Omental fat pad (tissue), 4 donors: ENCODE measurements at places on chromosomes 6 and 20.

GRCh38 chr6:126356526-126356925 lies 16.6 kb downstream of the CENPW start:
- DNase-seq: no peak

DNA sequence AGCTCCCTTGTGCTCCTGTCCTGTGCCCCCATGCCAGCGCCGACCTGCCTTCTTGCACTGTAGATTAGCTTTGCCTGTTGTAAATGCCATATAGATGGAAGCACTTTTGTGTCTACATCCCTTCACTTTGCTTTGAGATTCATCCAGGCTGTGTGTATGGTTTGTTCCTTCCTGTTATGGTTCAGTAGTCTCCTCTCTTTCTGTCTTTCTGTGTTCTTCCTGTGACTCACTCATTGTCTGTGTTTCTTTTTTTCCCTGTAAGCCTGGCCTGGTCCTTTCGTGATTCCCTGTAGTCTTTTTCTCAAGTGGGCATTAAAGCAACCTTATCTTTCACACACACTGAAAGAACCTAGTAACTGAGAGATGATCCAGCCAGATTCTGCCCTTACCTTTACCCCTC lies 66.6 kb downstream of the JARID2 start:
- no peak for DNase-seq

DNA sequence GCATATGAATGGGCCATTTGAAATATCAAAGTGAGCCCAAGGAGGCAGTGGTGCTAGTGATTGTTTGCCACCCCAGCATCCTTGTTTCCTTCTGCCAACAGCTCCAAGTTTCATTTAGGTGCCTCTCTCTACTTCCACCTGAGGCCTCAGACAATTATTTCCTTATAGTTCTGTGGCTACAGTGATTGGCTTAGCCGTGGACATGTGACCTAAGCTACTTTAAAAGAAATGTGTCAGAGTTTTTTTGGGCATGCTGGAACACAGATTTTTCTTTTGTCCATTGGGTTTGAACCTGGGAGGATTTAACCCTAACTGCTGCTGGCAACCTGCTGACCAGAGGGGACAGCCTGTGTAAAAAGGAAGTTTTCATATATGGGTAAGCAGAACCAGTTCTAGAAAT lies 319.4 kb downstream of the CD109 start:
- no peak for DNase-seq

GRCh38 chr20:31991339-31991705 lies 18.9 kb upstream of the CCM2L start:
- no peak for DNase-seq

GRCh38 chr6:55925292-55925691 lies 49.9 kb upstream of the BMP5 start:
- DNase-seq: no peak

- no peak for DNase-seq
Measured at GRCh38 chr6:1724616-1725015, 114.9 kb downstream of the FOXC1 start.

GRCh38 chr20:9114709-9115108 lies 45.8 kb downstream of the PLCB4 start:
- no peak for DNase-seq

GRCh38 chr6:37077905-37078296 lies 72.4 kb downstream of the FGD2 start:
- no peak for DNase-seq

DNA sequence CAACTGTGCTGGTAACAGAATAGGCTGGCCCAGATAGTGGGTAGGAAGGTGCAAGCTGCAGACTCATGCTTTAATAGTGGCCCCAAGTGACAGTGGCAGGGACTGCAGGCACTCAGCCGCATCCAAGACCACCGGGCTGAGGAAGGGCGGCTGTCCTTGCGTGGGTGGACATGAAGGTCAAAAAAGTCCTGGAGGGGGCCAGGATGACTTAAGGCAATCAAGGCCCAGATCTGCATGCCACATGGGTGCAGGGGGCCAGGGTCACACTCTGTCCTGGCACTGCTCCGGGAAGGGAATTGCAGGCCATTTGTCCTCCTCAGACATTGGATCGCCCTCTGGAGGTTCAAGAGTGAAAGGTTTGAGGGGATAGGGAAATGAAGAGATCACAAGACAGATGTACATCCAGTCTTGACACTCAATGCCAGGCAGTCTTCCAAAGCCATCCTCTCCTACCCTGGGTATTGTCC lies 10.4 kb upstream of the VNN2 start:
- DNase-seq: no peak

GRCh38 chr6:5158180-5158579 lies 73.0 kb downstream of the PPP1R3G start:
- no peak for DNase-seq

DNA sequence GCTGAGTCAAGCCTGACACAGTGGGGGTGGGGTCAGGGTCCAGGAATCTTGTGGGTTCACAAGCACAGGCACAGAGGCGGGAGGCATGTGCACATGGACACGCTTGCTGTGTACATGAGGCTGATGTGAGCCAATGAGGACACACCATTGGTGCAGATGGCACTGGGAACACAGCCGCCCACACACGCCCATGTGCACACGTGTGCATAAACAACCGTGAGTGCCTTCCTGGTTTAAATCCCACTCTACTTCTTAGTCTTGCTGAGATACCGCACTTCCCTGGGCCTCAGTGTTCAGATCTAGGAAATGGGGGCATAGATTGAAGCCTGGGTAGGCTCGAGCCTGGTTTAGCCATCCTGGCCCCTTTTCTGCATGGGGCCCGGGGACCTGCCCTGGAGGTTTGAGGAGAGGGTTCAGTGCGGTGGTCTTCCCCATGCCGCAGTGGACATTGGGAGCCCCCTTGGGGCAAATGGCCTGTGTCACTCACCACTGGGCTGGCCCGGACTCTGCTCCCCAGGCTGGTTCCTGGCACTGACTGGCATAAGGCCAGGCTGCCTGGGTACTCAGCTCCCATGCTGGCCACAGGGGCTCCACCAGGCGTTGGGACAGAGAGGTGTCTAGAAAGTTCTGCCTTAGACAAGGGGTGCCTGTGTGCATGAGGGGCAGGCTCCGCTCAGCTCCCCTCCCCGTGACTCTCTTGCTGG lies 60.2 kb downstream of the CEBPB start:
- no peak for DNase-seq

GRCh38 chr6:163218361-163218894 lies 196.1 kb upstream of the QKI start:
- DNase-seq: no peak

GRCh38 chr6:10314163-10314955 lies 100.5 kb downstream of the TFAP2A start:
- DNase-seq: no peak

- no peak for DNase-seq
Measured at GRCh38 chr20:49568278-49569151, 578 bp upstream of the PTGIS start.

GRCh38 chr20:62900692-62901584 lies 25.4 kb downstream of the DIDO1 start:
- DNase-seq: no peak

DNA sequence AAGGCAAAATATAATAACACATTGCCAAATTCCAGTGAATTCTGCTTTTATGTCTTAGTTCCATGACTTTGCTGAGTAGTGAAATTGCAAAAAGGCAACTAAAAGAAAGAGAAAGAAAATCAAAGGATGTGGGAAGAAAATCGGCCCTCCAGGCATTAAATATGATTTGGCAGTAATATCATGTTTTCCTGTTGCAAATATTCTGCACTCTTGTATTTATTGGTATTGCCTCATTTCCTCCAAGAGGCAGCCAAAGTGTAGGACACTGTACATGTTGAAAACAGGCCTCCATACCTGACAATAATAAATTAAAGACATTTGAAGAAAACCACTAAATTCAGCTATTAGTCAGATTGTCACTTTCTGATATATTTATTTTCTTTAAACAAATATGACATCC lies 460.0 kb upstream of the NOX3 start:
- DNase-seq: no peak

- no peak for DNase-seq
Measured at GRCh38 chr6:39841291-39841690, 49.1 kb downstream of the DAAM2 start.

DNA sequence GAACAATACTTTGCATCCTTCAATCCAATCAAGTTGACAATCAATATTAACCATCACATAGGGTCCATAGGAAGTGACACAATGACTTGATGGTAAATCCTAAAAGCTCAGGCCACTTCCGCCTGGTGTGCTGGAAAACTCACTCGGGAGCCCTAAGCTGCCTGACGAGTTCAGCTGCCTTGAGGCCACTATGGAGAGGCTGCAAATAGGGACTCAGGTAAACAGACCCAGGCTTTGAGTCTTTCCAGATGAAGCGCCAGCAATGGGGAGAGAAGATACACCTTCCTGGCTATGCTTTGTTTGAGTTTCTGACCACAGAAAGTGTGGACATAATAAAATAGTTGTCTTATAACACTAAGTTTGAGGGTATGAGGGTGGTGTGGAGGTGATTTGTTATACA lies 112.6 kb downstream of the GPR63 start:
- no peak for DNase-seq

DNA sequence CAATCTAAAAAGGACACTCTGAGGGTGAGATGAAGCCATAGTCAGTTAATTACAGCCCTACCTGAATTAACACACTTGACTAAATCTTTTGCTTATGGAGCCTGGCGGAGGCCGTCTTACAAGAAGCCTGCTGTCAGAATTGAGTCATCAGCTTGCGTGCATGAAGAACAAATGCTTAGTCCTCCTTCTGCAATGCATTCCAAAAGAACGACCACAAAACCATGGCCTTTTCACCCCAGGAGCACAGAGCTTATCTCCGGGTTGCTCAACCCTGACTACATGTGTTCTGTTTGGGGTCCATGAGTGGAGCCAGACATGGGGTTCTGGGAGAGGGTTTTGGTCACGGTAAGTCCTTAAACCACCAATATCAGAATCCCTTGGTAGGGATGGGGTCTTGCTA lies 318.1 kb downstream of the CLIC5 start:
- no peak for DNase-seq

DNA sequence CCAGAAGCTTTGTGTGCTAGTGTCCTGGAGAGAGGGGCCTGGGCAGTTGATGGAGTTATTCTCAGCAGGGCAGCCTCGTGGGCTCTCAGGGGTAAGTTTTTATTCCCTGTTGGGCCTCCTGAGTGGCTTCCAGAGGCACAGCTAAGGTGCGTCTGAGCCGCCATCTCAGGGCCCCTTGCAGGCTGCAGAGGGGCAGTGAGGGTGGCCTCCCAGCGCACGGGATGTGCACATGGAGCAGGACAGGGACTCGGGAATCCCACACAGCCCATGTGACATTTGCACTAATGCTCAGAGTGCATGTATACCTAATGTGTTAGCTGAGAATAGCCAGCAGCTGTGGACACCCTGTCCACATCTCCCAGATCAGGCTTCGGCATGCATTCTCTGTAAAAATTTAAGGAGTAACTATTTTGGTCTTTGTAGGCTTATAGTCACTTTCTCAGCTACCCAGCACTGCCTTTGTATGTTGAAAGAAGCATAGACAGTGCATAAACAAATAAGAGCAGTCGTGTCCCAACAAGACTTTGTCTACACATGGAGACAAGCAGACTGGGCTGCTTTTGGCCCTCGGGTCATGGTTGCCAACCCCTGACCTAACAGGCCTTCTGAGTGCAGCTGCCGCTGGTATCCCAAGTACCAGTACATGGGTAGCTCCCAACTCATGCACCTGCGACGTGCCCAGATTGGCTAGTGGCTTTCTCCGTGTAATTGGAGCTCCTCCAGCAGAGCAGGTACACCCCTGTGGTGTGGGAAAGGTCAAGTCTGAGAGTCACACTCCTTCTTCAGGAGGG lies 18.6 kb upstream of the CST9L start:
- no peak for DNase-seq
